ENCODE measurements at places on chromosomes 6 and 20.
A peak's percentile ranks its signal among the peaks of the same experiment; 100 is the strongest.

DNA sequence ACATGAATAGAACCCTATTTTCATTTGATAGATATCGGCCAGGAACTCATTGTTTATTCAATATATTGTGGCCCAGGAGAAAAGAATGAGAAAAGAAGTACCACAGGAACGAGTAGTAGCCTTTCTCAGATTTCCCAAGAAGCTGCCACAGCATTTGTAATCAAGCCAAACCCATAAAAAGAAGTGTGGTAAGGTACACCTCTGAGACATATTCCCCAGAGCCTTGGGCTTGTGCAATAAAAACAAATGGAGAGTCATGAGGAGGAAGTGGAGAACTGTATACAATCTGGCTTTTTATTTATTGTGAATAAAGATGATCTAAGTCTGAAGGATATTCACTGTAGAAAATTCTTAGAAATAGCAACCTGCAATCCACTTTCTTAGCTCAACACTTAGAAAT, 36.7 kb downstream of the KIF6 start:
- no peak for DNase-seq

DNA sequence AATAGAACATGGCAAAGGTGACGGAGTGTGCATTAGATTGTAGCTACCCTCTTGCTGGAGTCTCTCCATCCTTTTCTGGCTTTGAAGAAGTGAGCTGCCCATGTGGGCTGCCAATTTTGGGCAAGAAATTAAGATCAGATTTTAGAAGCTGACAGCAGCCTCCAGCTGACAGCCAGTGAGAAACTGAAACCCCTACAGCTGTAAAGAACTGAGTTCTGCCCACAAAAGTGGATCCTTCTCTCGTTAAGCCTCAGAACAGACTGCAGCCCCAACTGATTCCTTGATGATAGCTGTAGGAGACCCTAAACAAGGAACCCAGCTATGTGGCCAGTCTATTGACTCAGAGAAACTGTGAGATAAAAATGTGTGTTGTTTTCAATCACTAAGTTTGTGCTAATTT, 134.1 kb downstream of the CD109 start:
- no peak for DNase-seq

DNA sequence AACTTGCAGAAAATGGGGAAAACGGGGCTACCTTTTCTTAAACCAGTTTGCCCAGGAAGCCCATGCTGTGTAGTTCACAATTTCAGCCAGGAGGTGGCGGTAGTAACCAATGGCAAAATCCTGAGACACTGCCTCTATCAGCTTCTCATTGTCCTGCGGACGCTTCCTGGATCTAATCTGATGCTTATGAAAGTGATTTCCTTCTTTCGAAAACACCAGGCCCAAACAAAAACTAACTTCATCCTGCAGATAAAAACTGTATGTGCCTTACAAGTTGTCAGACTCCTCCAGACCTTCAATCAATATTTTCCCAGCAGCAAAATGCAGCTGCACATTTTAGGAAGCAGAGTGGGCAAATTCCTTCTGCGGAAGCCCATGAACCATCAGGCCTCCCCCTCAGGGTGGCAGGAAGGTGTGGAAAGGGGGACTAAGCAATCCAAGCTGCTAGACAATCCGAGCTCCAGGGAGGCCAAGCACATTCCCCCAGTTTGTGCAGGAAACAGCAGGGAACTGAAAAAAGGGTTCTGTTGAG, 88.5 kb downstream of the LY86 start:
- peak; percentile 7 for DNase-seq

DNA sequence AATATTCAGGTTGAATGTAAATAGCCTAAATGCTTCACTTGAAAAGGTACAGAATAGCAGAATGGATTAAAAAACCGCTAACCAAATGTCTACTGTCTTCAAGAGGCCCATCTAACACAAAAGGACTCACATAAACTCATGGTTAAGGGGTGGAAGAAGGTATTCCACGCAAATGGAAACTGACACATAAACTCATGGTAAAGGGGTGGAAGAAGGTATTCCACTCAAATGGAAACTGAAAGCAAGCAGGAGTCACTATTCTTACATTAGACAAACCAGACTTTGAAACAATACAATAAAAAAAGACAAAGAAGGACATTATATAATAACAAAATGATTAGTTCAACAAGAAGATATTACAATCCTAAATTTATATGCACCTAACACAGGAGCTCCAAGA, 38.3 kb upstream of the PKIB start:
- DNase-seq = no peak

GRCh38 chr6:32983493-32983848, 15.1 kb downstream of the BRD2 start:
- no peak for DNase-seq

GRCh38 chr6:105867821-105868220, 218.3 kb upstream of the PRDM1 start:
- DNase-seq = no peak

DNA sequence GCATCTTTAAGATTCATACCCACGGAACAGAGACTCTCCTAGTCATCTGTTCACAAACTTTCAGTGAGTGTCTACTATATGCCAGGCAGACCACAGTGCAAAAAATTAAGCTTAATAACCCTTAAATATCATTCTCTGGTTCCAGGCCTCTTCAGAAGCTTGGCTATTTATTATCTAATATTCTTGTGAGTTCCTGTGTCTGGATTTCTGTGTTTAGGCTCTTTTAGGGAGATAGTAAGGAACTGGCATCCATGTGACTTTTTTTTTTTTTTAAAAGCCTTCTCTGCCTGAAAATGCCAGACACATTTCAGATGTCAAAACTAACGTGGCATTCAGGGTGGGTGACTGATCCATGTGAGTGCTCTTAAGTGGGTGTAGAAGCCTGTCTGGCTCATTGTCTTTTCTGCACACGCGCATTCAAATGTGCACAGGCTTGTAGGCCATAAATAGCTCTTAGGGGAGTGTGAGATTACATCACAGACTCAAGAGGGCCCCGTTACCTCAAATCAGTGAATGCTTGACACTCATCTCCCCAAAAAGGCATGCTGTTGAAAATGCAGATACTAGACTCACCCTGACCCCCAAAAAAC, 141.9 kb downstream of the GMPR start:
- no peak for DNase-seq

DNA sequence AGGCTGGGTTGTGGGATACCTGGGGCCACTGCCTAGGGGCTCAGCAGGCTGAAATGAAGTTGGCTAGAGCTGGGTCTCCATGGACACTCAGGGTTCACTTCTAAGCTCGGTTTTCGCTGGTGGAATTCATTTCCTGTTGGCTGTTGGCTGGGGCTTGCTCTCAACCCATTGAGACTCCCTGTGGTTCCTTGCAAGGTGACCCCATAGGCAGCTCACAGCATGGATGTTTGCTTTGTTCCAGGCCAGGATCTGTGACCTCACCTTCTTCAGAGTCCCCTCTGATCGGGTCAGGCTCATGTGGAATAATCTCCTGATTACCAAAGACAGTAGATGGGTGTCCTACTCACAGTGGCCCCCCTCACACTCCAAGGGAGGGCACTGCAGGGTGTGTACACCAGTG, 229.3 kb downstream of the QKI start:
- no peak for DNase-seq

DNA sequence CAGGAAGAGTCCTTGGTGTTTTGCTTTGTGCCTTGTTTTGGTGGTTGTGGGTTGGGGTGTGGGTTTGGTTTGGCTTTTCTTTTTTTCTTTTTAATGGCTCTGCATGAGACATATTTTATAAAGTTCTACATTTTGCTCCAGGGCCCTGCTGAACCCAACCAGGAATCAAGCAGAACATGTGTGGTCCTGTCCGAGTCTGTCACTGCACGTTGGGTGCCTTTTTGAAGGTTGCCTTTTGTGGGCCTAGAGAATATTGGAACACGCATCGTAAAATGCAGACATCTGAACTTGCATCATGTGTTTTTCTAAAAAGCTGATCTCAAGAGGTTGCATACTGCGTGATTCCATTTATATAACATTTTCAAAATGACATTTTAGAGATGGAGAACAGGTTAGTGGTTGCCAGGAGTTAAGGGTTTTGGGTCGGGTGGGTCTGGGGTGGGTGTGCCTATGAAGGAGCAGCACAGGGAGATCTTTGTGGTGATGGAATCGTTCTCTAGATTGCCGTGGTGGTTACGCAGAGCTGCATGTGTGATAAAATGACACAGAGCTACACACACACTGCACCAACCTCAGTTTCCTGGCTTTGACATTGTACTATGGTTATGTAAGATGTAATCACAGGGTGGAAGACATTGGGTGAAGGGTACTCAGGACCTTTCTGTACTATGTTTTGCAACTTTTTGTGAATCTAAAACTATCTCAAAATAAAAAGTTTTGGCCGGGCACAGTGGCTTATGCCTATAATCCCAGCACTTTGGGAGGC, 80.2 kb downstream of the EYA2 start:
- DNase-seq = no peak

DNA sequence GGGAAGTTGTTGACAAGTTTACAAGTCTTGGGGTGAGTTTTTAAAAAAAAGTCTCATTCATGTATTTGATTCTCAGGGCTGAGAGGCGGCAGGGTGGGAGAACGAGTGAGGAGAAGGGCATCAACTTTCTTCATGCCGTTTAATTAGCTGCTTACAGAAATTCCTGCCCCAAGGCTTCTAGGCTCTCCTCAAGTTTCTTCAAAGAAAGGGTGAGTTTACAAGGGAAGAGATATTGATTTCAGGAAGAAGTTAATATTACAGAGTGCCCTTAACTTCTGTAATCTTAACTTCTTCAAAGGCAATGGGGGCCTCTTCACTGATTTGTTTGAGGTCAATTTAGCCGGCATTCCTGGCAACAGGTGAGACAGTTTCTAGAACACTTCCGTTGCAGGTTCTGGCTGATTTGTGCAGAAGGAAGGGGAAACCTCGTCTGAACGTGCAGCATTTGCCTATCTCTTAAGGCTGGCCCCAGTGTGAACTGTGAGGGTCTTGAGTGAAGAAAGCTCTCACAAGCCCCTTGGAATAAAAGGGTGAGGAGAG, 3.4 kb upstream of the COL12A1 start:
- no peak for DNase-seq

DNA sequence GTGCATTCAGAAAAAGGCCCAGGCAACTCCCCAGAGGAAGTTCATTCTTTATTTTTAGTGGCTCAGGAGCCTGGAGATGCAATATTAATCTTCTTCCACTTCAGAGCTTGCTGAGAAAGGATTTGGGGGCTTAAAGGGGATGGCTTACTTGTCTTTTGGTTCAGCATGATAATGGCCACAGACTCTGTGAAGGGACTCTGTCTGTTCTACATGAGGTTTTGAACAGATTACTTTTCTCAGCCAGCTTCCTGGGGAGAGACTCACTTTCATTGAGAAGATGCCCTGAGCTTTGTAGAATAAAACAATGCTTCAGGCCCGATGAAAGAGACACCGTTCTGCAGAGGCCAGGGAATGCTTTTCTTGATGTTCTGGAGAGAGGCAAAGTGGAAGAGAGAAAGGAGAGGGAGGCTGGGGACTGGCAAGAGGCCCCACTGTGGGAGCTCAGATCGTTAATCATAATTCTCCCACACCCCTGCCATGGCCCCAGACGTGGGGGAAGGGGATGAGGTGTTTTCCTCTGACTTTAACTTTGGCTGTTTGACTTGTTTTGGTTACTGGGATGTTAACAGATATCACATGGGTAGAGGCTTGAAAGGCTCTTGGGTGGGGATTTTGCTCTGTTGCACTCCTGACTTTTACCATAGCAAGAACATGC, 19.1 kb downstream of the SCP2D1 start:
- DNase-seq = no peak

GRCh38 chr20:58701431-58702160, 9.0 kb downstream of the NPEPL1 start:
- DNase-seq = no peak

- DNase-seq = peak; percentile 82
These were observed 100.9 kb upstream of the IYD start for GRCh38 chr6:150267686-150268561.

- DNase-seq = no peak
These were observed 170.8 kb downstream of the KCNQ5 start for GRCh38 chr6:72792692-72793091.

GRCh38 chr20:10537850-10538480, 102.9 kb downstream of the SLX4IP start:
- DNase-seq = no peak

DNA sequence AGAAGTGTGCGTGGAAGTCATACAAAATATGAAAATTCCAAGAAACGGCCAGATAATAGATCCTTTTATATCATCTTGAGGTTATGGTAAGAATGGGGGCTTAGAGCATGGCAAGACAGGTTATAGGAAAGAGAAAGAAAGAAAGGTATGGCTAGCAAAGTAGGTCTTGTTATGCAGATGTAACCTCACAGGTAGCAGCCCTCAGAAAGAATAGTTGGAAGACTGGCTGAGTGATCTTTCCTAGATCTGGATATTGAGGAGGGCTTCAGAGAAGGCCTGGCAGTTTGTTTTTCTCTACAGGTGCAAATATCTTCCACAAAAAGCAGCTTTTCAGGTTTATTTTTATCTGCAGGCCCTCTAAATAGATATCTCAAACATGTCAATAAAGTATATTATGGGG, 679.5 kb downstream of the KHDRBS2 start:
- DNase-seq = no peak

GRCh38 chr6:14035071-14035847, 82.3 kb upstream of the CD83 start:
- peak; percentile 57 for DNase-seq

DNA sequence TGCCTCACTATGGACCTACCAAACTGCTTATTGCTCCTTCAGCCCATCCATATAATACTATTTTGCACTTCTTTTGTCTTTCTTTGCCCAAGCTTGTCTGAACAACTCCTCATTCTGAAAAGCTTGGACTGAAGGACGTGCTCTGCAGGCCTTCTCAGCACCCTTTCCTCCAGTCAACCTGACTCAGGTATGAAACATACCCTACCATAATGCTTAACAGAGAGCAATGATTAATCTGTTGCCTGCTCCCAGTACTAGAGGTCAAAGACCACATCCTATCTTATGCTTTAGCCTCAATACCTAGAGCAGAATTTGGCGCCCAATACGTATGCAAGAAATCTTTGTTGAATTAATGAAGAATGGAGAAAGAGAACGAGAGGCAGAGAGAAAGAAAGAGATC, 55.2 kb downstream of the ATXN1 start:
- no peak for DNase-seq

DNA sequence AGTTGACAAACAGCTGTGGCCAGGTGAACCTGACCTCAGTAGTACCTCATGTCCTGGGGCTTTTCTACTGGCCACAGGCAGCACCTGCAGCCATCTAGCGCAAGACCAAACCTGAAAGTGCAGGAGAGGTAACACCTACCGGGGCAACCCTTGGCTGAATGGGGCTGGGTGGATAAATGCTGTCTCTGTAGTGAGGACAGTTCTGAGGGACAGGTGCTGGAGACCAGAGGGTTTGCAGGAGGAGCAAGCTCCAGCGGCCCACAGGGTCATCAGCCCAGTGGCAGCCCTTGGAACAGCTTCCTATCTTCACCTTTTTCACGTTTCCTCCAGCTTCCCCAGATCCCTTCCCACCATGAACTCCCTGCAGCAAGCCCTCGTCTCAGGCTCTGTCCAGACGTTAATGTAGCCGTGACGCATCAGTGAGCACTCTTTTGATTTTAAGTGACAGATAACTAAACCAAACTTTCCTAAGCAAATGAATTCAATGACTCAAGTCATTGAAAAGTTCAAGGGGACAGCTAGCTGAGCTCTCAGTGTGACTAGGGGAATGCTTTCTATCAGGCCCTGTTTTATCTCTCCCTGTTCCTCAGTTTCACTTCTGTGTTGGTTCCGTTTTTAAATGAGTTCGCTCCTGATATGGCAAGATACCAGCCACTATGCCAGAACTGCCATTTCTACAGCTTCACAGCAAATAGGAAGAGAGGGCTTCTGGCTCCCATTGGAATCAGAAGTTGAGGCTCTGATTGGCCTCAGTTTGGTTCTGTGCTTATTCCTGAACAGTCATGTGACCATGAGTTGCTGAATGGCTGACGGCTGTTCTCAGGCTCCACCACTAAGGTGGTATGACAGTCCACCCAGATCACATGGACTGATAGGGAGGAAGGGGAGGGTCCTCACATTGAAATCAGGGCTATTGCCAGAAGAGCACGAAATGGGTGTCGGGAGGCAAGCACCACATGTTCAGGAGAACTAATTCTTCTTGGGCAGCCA, 12.1 kb upstream of the PFDN4 start:
- DNase-seq = no peak
